ENCODE measurements at places on chromosomes 11 and 22. TPM values are rescaled to one million over a fixed set of nuclear protein-coding genes. Genes with fewer than 3 reads are reported as not detected.

Gene KCNK4
- 7.2 TPM for total RNA-seq

Gene HRAS
- total RNA-seq: 71.5 TPM

Gene NXPE4
- total RNA-seq: not detected

Gene GAS2L1
- total RNA-seq: 6.5 TPM

Gene ABTB2
- 4.8 TPM for total RNA-seq

Gene TNNI2
- not detected for total RNA-seq

Gene ADM
- total RNA-seq: 6.9 TPM

Gene CALCB
- 0.46 TPM for total RNA-seq

Gene JHY
- 15.5 TPM for total RNA-seq

Gene CAVIN3
- total RNA-seq: 2.5 TPM
